ENCODE measurements at places on chromosomes 2 and 18.

GRCh38 chr2:173075781-173076580 is at the start of gene MAP3K20:
Gene MAP3K20, plus strand, starts transcription at chr2:173075846. Its CDS starts 15,186 bp downstream, at chr2:173091032.
- no peak for DNase-seq

- no peak for DNase-seq
Observed at GRCh38 chr2:197934934-197935289, 130.5 kb downstream of the PLCL1 start.

DNA sequence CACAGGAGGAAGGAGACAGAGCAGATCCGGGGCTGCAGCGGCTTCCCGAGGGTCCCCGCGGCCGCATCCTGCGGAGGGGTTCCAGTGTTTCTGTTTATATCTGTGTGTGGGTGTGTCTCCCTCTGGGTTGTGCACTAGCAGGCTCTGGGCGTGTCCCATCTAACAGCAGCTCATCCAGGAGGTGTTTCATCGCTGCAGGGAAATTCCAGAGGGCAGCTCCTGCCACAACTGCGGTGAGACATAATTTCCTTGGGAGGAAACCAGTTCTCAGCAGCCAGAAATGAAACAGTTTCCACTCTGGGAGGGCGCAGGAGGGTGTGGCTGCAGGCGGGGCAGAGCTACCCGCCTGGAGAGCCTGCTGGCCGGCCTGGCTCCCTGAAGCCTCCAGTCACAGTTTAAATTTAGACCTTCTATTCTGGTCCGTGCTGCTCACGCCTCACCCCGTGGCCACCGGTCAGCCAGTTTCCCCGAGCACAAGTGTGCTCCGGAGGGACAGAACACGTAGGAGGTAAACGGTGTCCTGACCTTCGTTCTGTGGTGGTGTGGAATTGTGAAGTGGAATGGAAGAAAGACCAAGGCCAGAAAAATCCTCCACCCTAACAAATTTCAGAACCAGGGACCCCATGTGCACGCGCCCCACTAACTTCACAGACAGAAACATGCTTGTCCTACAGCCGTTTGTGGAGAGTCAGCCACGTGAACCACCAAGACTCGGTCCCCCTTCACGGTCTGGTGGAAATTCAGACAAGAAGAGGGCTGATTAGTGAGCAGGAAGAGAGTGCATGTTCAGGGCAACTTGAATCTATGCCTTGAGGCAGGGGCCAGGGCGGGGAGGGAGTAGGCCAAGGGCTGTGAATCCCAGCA is 50.2 kb downstream of the TEX44 start:
- DNase-seq: no peak

GRCh38 chr18:61079714-61080113 is 253.5 kb upstream of the CDH20 start:
- DNase-seq: no peak

DNA sequence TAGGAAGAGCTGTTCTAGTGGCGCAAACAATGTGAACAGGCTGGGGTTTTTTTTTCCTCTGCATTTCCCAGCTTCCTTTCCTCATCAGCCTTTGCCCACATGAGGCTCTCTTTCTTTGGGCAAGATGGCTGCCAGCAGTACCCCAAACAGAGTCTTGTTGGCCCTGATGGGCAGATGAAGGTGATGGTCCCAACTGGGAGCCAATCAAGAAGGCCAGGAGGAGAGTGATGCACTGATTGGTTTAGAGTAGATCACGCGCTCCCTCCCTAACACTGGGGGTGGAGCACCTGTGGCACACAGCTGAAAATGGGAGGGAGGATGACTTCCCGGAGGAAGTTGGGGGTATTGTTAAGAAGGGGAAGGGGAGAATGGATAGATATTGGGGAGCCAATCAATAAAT is 96.3 kb upstream of the FZD7 start:
- DNase-seq: no peak

DNA sequence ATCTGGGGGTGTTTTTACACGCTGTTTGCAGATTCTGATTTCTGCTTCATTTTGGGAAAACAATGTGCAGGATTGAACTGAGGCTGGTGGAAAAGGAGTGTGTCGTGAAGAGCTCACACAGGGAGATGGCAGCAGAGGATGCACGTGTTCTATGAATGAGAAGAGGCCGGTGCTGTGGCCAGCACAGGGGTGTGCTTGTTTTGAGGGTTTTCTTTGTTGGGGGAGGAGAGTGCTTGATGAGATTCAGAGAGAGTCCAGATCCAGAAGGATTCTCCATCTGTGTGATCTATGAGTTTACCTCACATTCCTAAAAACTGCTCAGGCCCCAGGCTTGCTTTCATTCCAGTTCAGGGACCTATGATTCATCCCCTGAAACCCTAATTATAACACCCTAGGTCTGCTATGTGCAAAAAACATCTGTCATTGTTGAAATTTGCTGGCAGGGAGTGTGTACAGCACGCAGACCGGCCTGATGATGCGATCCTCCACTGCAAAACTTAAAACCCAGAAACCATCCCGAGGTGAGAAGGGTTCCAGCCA is 12.1 kb downstream of the TGFA start:
- DNase-seq: no peak

GRCh38 chr18:6270771-6271216 is 143.9 kb downstream of the L3MBTL4 start:
- DNase-seq: no peak

DNA sequence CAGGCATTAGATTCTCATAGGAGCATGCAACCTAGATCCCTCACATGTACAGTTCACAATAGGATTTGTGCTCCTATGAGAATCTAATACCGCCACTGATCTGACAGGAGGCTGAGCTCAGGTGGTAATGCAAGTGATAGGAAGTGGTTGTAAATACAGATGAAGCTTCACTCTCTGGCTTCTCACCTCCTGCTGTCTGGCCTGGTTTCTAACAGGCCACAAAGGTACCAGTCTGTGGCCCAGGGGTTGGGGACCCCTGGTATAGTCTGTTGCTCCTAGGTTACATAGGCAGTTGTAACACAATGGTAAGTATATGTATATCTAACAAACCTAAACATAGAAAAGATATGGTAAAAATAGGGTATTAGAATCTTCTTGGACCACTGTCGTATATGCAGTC is 81.8 kb downstream of the EML4 start:
- DNase-seq: no peak

- DNase-seq: no peak
Observed at GRCh38 chr2:209383212-209383611, 40.6 kb upstream of the MAP2 start.

DNA sequence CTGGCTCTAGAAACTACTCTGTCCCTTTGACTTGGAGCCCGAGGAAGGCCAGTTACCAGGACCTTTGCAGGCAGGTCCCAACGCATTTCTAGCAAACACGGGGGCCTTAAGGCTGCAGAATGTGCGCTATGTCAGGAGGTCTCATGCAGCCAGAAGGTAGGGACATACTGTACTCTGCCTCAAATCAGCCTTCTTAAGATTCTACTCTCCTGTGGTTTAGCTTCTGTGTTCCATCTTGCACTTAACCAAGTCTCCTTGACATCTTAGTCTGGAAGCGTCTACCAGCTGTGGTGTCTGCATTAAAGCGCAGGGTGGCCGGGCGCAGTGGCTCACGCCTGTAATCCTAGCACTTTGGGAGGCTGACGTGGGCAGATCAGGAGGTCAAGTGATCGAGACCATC is 65.5 kb downstream of the STEAP3 start:
- no peak for DNase-seq

- no peak for DNase-seq
Observed at GRCh38 chr2:231288590-231288989, 90.2 kb downstream of the ARMC9 start.

DNA sequence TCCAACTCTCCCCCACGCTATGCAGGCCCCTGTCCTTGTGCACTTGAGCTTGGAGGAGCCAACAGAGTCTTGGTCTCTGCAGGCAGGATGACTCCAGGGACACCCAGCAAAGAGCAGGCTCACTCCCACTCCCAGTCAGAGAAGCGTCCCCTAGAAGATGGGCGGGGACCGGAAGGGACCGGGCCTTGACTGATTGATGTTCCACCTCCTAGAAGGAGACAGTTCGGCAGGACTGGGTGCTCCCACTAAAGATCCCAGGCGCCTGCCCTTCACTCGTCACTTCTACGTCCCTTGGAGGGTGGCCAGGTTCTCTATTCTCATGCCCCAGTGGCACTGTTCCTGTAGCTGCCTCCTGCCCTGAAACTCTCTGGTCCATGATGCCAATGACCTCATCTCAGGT is 3.2 kb upstream of the SP100 start:
- no peak for DNase-seq

GRCh38 chr2:53668624-53669026 is 99.0 kb upstream of the CHAC2 start:
- DNase-seq: no peak
